ENCODE measurements at places on chromosomes 1 and 21.

- DNase-seq = no peak
These were observed 30.4 kb downstream of the PLXNA2 start for GRCh38 chr1:208213786-208214185.

DNA sequence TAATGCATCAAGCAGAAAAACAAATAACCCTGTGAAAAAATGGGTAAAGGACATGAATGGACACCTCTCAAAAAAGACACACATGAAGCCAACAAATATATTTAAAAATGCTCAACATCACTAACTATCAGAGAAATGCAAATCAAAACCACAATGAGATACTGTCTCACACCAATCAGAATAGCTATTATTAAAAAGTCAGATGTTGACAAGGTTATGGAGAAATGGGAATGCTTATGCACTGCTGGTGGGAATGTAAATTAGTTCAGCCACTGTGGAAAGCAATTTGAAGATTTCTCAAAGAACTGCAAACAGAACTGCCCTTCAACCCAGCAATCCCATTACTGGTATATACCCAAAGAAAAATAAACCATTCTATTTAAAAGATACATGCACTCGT, 86.6 kb upstream of the TNFSF4 start:
- no peak for DNase-seq

- DNase-seq = no peak
These were observed 54.6 kb downstream of the SIM2 start for GRCh38 chr21:36753556-36753955.

- DNase-seq = no peak
These were observed 53.8 kb downstream of the PTGER3 start for GRCh38 chr1:70993798-70994197.

- no peak for DNase-seq
These were observed 3.6 kb upstream of the ZNF124 start for GRCh38 chr1:247175458-247175857.

GRCh38 chr1:156691665-156692440, 13.5 kb downstream of the CRABP2 start:
- no peak for DNase-seq

GRCh38 chr1:179794146-179794545, 51.1 kb downstream of the FAM163A start:
- DNase-seq = no peak

DNA sequence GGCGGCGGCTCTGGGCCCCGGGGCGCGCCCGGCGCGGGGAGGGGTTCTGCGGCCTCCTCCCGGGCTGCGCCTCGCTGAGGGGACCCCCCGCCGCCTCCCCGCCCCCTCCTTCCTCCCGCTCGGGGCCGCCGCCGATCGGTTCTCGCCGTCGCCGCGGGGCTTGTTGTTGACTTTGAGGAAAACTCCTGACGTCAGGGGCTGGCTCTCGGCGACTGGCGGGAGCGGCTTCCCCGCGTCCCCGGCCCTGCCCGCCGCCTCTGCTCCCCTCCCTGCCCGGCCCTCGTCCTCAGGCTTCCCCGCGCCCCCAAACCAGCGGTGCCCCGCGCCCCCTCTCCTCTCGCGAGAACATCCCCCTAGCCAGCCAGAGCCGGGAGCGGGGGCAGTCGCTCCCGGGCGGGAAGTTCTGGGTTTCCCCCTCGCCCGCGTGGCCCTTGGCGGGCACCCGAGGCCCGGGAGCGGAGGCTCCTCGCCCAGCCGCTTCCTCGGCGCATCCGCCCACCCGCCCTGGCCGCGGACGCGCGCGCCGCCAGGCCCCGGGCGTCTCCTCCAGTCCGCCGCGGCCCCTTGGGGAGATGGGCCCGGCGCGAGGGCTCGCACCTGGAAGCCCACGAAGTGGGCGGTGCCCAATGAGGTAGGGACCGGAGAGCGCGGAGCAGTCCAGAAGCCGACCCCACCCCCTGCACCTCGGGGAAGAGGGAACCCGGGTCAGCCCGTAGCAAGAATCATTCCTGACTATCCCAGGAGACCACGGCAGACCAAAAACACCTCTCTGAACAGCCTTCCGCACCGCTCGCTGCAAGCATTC, 611 bp upstream of the AKT3 start:
- DNase-seq = peak; percentile 89

DNA sequence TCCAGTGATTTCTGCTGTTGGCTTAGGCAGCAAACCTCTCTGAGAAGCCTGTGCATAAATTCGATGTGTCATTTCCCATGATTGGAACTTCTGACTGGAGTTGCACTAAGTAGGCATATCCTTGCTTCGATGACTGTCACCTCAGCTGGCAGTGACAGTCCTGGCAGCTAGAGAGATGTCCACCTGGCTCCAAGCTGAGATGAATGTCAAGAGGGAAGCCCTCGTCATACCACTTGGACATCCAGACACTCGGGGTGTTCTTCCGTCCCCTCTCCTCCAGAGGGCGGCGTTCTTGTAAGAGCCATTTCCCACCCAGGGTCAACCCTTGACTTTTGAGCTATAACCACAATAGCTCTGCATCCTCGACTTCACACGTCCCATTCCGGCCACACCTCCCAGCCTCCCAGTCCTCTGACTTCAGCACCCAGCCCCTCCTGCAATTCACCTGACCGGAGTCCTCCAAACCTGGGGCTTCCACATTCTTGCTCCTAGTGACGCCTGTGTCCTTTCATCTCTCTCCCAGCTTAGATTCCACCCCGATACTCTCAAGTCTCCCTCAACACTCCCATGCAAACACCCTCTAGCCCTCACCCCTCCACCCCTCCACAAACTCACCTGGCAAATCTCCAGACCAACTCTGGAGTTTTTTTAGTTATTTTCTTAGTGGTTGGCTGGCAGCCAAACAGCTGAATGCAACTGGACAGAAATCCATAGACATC, 17.3 kb downstream of the CA6 start:
- DNase-seq = no peak

- no peak for DNase-seq
These were observed 244.0 kb downstream of the DNM3 start for GRCh38 chr1:172085317-172085716.

- DNase-seq = peak; percentile 52
These were observed 5.2 kb upstream of the HLX start for GRCh38 chr1:220873868-220874655.

DNA sequence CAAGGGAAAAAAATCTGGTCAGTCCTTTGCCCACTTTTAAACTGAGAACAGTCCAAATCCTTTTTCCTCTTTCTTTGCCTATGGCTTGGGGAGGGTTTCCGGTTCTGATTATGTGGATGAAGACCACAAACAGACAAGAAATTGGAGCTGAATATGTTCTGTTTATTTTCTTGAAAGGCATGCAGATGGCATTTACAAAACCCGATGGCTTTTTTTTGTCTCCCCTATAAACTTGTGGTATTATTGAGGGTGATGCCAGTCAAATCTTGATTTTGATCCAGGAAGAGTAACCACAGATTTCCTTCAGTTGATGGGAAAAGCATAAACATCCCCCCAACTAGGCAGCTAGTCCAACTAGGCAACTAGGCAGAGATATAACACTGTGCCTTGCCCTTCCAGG, 38.9 kb downstream of the PLPP3 start:
- no peak for DNase-seq
